ENCODE measurements at places on chromosomes 13 and 19.

GRCh38 chr13:26664876-26665275, 95.7 kb downstream of the GPR12 start:
- DNase-seq: no peak

DNA sequence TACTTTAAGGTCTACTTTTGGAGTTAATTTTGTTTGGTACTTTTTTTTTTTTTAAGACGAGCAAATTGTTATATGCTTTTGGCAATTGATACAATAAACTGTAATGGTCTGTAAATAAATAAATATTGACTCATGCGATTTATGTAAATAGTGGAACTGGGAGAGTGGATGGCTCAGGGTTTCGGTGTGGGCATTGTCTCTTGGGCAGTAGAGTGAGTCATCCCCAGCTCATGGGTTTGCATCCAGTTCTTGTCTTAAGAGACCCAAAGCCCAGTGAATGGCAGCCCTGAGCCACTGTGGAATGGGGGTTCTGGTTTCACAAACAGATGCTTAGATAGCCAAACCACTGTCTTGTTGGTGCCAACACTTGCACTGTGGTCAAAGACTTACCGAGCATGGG, 33.0 kb downstream of the FGF9 start:
- no peak for DNase-seq

- no peak for DNase-seq
These were observed 90.2 kb downstream of the ATP11A start for GRCh38 chr13:112779856-112780604.

- no peak for DNase-seq
These were observed 3.1 kb downstream of the MAST3 start for GRCh38 chr19:18100710-18101109.

- no peak for DNase-seq
These were observed 26.0 kb downstream of the GPALPP1 start for GRCh38 chr13:45015300-45015699.

GRCh38 chr13:45787346-45787745, 64.2 kb downstream of the SIAH3 start:
- no peak for DNase-seq

- no peak for DNase-seq
These were observed 277.6 kb downstream of the SLITRK6 start for GRCh38 chr13:85521657-85522056.

GRCh38 chr19:3324405-3324856, 42.0 kb upstream of the NFIC start:
- peak; percentile 72 for DNase-seq

- DNase-seq: no peak
These were observed 9.5 kb downstream of the MIER2 start for GRCh38 chr19:335072-335471.

- DNase-seq: no peak
These were observed 935 bp downstream of the CRB3 start for GRCh38 chr19:6465006-6465405.

DNA sequence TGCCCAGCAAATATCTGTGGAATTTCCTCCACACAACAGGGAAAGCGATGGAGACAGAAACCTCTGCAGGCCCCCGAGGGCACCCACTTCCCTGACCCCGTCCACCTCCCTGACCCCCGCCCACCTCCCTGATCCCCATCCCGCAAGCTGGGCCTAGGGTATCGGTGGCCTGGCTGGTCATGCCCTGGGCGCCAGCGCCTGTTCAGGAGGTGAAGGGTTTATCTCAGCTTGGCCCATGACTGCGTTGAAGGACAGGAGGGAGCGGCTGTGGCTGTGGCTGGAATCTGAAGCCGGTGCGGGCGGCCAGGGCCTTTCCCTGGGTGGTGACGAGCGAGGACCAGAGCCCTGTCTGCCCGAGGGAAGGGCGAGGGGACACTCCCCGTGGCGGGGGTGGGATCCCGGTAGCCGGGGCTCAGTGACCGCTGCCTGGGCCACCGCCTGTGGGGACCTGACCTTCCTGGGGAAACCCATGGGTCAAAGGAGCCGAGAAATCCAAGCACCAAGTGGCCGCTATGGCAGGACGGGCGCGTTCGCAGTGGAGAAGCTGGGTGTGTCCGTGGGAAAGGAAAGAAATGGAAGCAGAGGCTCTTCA, 20.7 kb downstream of the GAS6 start:
- no peak for DNase-seq

GRCh38 chr19:3778899-3779723, 7.1 kb downstream of the MATK start:
- no peak for DNase-seq

- no peak for DNase-seq
These were observed 18.5 kb downstream of the GPR42 start for GRCh38 chr19:35389192-35389861.

- no peak for DNase-seq
These were observed 20.4 kb downstream of the DHRS12 start for GRCh38 chr13:51783428-51784094.

DNA sequence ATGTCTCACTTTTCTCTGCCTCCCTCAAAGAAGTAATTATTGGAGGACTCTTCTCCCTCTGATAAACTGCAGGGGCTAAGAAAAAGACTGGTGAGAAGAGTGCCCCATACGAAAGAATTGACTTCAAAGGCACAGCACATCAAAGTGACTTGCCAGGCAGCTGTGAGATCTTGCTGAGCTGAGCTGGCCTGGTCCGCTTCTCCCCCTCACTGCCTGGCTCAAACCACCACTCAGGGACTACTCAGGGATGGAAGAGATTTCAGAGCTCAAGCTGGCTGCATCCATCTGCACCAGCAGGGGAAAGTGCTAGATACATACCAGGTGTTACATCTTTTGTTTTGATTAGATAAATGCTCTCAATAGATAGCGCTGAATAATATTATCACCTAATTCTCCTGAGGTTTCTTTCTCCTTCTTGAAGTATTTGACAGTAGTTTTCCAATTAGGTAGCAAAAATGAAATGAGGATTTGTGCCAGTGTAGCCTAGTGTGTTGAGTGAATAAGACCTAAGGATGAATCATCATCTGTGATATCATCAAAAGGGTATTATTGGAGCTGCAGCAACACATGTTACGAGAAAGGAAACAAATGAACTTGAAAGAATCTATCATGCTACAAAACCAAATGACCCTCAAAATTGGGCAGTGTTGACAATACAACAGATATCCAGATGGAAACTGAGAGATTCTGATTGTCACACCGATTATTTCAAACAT, 379.8 kb downstream of the TBC1D4 start:
- peak; percentile 7 for DNase-seq

DNA sequence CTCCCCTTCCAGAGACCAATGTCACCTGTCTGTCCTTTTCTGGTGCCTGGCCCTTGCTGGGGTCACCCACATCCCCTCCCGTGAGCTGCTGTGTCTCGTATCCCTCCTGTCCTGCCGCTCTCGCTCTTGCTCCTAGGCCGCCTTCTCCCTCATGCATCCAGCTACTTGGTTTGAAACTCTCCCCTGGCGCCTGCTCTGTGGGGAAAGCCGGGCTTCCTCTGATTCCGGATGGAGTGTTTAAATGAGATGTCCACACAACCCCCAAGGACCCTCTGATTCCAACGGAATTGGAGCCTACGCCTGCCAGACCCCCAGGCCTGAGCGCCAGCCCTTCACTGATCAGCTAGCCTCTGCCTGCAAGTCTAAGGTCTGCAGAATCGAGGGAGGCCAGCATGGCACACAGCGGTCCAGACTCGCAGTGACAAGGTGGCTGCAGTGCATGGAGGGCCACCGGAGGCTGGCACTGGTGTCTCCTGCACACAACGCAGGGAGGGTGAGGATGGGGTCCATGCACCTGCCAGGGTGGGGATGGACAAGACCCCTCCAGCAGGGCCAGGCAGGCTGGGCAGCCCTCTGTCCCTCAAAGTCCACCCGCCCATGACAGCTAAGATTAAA, 47.2 kb downstream of the RFX2 start:
- DNase-seq: no peak

- DNase-seq: no peak
These were observed 48.7 kb downstream of the LYL1 start for GRCh38 chr19:13053761-13054625.

Data from BE2C (cell line).